Glutamatergic neuron (in vitro differentiated cells): ENCODE measurements at places on chromosomes 16 and 17.

- DNase-seq, result no peak
Measured at GRCh38 chr16:11242658-11243057, 13.3 kb downstream of the SOCS1 start.

GRCh38 chr16:138049-138417, 440 bp downstream of the NPRL3 start:
- peak; percentile 70 for DNase-seq

DNA sequence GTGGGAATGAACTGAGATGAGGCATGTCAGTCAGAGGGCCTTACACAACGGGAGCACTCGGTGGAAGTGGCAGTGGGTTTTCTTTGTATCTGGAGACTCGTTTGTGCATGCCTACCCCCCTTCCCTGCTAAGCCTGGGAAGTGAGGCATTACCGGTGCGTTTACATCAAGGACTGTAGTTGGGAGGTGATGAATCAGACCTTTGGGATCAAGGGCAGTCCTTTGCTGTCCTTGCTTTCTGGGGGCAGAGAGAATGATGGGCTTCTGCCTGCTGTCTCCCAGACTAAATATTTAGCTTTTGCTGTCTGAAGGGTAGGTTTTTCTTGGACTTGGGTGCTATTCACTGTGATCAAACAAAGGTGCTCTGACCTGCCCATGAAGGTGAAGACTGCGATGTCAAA, 83.0 kb downstream of the WWP2 start:
- DNase-seq, result no peak

GRCh38 chr17:4412933-4413831, 20.6 kb upstream of the SPNS3 start:
- DNase-seq, result peak; percentile 98

DNA sequence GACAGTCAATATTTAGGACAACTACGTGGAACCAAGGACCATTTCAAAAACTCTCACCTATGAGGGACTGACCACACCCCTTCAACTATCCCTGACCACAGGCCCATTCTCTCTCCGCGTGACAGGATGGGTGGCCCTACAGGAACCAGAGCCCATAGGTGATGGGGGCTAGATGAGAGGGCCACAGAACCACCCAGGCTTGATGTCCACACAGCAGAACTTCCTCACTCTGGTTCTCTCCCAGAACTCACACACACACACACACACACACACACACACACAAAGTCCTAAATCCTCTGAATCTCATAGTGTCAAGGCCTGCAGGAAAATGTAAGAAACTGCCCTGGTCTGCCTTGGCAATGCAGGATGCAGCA, 1.5 kb downstream of the ZNF319 start:
- DNase-seq, result peak; percentile 2

- no peak for DNase-seq
Measured at GRCh38 chr16:86044881-86045590, 146.1 kb downstream of the IRF8 start.

GRCh38 chr17:42387661-42388380, 421 bp downstream of the STAT3 start:
- DNase-seq, result peak; percentile 57

DNA sequence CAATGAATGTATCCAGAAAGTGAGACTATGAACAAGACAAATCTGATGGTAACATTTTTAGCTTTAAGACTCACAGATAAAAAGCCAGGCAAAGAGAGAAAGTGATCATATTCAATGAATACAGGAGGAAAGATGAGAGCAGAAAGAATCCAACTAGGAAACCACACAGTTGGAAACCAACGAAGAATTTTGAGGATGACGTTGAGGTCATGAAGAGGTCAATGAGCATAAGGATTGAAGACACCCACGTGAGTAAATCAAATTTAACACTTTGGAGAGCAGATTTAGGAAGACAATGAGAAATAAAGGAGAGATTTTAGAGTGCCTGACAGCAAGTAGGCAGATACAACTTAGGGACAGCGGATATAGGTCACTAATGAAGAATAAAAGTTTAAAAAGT, 948.1 kb downstream of the KCNJ2 start:
- no peak for DNase-seq

DNA sequence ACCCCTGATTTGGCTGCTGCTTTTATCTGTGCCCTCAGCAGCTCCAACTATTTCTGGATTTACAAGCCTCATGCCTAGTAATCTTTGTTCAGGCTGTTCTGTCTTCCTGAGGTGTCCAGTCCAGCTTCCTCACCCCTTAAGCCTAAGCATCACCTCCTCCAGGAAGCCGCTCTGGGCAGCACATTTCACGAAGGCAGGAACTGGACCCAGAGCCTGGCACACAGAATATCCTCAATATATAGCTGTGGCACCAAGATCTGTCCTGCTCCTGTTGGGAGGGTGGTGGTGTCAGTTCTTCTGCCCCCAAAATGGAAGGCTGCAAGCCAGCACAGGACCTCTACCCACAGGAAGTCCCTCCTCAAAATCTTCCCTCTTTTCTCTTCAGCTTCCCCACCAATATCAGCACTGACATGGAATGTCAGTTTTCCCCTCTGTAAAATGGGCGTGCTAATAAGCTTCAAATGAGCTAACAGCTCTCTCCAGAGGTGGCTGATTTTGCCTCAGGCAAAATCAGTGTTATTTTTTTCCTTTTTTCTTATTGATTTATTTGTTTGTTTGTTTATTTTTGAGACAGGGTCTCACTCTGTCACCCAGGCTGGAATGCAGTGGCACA, 6.9 kb upstream of the NEUROD2 start:
- no peak for DNase-seq

DNA sequence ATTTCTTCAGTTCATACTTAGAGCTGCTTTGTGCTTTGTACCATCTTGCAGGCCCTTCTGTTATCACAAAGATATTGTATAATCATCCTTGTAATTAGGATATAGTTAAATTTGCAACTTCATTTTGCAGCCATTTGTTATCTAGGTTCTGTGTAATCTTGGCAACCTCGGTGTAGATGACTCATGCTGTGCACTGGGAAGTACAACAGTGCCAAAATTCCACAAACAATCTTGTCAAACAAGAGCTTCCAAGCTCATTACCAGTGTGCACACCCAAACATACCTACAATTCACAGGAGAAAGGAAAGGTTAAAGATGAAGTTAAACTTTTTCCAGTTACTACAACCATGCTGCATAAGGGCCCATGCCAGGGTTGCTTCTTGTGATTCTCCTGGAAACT, 1231.8 kb downstream of the CDH11 start:
- no peak for DNase-seq
